ENCODE measurements at places on chromosomes 3 and 15.
A peak's percentile ranks its signal among the peaks of the same experiment; 100 is the strongest.

GRCh38 chr3:180762866-180763265 lies 83.6 kb upstream of the CCDC39 start:
- DNase-seq: no peak

GRCh38 chr3:178420033-178420432 lies 116.2 kb upstream of the KCNMB2 start:
- DNase-seq: no peak

GRCh38 chr15:87224404-87224803 lies 1032.1 kb downstream of the NTRK3 start:
- no peak for DNase-seq

DNA sequence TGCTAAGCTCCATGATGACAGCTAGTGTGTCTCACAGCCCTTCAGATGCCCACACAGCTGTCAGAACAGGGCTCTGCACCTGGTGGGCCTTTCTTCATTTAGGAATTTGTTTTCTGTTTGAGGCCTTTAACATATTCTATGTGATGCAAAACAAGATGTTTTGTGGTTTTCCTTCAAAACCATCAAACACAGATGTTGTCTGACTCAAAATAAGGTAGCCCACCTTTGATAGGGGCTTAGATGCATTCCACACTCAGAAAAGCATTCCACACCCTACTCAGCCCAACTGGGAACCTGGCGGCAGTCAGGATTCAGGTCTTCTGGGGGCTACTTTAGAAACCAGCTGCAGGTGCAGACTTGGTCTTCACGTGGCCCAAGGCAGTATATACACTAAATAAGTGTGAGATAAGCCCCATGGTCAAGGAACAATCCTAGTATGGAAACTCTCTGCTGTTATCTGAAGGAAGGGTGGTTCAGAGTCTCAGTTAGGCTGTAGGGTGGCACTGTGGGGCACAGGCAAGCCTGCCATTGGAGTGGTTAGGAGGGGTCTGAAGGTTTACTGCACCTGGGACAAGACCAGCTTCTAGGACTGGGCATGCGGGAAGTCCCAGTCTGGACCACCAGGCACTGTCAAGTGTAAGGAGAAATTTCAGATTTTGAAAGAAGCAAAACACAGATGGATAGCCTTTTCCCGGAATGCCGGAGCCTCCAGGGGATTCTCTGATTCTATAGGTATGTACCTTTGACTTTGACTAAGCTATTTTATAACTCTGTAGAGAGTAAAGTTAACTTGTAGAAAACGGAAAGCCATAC lies 20.1 kb downstream of the LRRC2 start:
- no peak for DNase-seq

- DNase-seq: no peak
Measured at GRCh38 chr3:136733317-136733833, 18.8 kb downstream of the STAG1 start.

DNA sequence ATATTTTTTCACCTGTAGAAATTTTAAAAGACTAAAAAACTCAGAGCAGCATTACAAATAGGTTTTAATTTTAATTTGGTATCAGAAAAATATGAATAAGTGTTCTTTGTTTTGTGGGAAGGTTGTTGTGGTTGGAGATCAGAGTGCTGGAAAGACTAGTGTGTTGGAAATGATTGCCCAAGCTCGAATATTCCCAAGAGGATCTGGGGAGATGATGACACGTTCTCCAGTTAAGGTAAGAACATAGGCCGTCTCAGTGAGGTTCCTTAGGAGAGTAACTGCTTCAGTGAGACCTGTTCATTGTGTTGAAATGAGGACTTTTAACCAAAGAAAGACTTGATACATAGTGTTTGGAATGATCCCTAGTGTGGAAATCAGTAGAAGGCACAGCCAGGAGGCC lies 44.8 kb downstream of the OPA1 start:
- DNase-seq: no peak

DNA sequence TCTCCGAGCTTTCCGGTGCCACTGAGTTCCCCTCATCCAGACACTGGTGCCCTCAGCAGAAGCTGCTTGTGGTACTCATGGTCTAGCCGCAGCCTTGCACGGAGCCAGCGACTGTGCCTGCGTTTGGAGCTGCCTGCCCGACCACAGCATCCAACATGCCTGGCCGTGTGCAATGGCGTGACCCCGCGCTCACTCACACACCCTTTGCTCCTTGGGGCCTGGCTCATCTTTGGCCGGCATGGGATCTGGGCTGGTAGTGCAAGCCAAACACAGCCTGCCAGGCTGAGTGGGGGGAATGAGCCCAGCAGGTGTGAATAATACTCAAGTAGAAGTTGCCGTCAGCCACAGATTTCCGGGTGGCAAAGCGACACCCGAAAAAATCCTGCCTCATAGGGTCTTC lies 1178.7 kb upstream of the GBE1 start:
- DNase-seq: no peak

GRCh38 chr3:39896184-39896583 lies 86.8 kb downstream of the MYRIP start:
- DNase-seq: no peak

GRCh38 chr3:83500422-83500821 lies 1458.4 kb upstream of the CADM2 start:
- DNase-seq: no peak

- peak; percentile 57 for DNase-seq
Measured at GRCh38 chr3:107927361-107928083, 163.3 kb downstream of the CD47 start.

- no peak for DNase-seq
Measured at GRCh38 chr3:123285066-123285465, 83.3 kb downstream of the SEC22A start.

GRCh38 chr3:126684218-126684751 lies 19.8 kb upstream of the CHCHD6 start:
- DNase-seq: no peak

GRCh38 chr3:113111011-113111707 lies 100.2 kb upstream of the BOC start:
- no peak for DNase-seq

DNA sequence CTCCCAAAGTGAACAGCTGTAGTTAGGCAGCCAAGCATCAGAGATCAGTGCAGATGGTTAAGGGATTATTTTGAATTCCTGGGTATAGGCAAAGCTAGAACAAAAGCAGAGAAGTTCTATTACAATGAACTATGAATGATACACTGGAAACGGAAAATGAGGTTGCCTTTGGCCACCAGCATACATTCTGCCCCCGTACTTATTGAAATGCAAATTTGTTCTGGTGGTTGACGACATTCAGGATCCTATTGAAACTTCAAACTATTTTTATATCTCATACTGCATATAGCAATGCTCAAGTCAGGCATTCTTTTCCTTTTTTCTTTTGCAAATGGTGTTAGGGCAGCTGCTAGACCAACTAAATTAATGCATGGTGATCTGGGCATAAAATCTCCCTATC lies 61.7 kb downstream of the SLC12A1 start:
- no peak for DNase-seq

GRCh38 chr3:97720417-97720816 lies 44.1 kb upstream of the ARL6 start:
- DNase-seq: no peak

GRCh38 chr3:128176276-128176833 lies 23.1 kb downstream of the EEFSEC start:
- no peak for DNase-seq

DNA sequence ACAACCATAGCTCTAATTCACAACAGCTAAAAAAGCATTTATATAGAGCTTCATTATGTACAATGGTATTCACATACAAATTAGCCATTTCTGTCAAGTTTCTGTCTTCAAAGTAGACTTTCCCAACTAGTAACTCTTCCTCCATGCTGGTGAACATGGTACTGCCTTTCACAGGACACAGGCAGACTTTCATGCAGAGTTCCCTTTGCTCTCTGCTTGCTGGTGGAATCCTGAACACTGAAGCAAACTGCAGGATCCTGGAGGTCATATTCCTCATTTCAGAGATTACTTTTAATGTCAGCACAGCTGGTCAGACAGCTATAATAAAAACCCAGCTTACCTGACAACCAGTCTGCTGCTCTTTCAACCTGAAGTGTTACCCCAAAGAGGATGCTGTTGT lies 53.6 kb downstream of the TASOR start:
- no peak for DNase-seq

GRCh38 chr15:88204584-88204983 lies 52.0 kb downstream of the NTRK3 start:
- DNase-seq: no peak

DNA sequence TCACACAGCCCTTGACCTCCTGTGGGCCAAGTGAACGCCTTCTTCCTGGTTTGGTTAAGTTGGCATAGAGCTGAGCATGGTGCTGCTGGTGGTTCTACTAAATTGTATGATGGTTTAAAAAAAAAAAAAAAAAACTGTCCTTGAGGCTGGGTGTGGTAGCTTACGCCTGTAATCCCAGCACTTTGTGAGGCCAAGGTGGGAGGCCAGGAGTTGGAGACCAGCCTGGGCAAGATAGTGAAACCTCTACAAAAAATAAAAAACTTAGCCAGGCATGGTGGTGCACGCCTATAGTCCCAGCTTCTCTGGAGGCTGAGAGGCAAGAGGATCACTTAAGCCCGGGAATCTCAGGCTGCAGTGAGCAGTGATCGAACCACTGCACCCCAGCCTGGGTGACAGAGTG lies 58.9 kb upstream of the FLNB start:
- DNase-seq: no peak

GRCh38 chr3:45917146-45917898 lies 25.9 kb upstream of the CXCR6 start:
- no peak for DNase-seq

GRCh38 chr3:194730365-194730764 lies 44.7 kb downstream of the FAM43A start:
- DNase-seq: no peak

GRCh38 chr15:99504071-99504822 lies 61.5 kb upstream of the MEF2A start:
- no peak for DNase-seq

DNA sequence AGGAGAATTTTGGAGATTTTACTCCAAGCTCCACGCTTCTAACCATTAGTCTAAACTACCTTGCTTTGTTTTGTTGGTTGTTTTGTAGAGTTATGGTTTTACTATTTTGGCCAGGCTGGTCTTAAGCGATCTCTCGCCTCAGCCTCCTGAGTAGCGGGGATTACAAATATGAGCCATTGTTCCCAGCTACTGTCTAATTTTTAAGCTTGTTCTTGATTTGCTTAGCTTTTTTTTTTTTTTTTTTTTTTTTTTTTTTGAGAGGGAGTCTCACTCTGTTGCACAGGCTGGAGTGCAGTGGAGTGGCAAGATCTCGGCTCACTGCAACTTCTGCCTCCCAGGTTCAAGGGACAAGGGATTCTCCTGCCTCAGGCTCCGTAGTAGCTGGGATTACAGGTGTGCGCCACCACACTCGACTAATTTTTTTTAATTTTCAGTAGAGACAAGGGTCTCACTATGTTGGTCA lies 28.5 kb downstream of the EFCAB12 start:
- no peak for DNase-seq
